NCI-H1048 (cell line): ENCODE measurements at places on chromosomes 12 and 14.

DNA sequence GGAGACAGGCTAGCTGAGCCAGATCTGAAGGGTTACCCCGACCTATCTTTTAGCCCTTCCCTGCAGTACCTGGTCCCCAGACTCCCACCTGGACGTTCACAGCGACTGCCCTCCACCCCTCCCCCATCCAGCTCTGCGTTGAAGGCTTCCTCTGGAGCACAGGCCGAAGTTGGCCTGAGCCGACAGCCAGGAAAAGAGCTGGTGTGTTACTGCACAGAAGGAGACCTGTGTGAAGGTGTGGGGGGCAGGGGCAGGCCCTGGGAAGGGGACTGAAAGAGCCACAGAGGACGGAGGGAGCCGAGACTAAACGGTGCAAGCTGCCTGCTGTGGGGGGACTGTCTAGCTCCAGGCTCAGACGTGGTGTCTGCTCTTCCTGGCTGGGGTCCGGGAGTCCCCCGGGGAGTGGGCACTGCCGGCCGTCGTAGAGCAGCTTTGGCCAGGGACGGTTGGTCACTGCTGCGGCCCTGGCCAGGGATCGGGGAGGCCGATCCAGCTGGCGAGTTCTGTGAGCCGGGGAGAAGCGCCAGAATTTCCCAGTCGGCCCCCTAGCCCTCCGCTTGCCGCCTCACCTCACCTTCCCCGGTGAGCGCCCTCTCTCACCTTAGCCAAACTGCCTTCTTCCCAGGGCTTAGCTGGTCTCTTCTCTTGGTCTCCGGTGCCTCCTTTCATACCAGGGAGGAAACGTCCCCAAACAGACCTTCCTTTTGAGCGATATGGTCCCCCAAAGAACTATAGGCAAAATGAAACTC is 899 bp upstream of the COL2A1 start:
- no peak for DNase-seq

DNA sequence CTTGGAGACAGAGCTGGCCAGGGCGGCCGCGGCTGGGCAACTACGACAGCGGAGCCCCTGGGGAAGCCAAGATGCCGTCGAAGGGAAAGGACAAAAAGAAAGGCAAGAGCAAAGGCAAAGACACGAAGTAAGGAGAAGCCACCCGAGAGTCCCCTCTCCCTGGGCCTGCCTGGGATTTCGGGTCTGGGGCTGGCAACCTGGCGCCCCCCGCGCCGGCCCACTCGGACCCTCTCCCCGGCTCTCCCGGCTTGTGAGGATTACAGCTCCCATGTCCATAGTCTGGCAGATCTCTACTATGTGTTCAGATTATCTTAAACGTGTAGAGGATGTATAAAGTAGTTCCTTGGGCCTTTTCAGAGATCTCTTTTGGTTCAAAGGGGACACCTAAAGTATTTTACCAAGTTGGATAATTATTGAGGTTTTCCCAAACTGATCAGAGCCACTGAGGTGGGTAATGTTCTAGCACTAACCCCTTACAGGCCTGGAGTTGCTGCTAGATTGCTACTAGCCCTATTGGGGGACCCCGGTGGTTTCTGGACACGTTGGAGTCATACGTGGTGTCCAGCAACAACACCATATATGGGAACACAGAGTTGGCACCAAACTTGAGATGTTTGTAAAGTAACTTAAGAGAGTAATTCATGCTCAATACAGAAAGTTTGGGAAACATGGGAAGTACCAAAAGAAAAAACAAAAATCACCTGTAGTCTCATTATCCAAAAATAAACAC is 424 bp downstream of the BBOF1 start:
- no peak for DNase-seq

DNA sequence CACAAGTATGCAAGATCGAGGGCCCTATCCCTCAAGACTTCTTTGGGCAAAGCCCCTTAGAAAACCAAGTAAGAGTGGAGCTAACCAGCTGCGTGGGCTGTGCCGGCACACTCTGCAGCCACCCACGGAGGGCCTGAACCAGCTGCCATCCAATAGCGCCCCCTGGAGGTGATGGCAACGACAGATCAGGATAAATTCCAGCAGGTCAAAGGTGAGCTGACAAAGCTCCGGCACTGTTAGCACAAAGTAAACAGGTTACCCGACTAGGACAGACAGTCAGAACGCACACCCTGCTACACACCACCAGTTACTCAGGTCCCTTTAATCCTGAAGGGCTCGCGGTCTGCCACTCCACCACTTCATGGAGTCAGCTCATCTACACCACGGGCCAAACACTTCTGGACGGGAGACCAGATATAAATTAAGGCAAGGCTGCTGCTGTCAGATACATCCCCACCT is 4.9 kb downstream of the ZBTB39 start:
- DNase-seq: no peak

- no peak for DNase-seq
Observed at GRCh38 chr12:92412856-92413255, 267.2 kb upstream of the BTG1 start.

DNA sequence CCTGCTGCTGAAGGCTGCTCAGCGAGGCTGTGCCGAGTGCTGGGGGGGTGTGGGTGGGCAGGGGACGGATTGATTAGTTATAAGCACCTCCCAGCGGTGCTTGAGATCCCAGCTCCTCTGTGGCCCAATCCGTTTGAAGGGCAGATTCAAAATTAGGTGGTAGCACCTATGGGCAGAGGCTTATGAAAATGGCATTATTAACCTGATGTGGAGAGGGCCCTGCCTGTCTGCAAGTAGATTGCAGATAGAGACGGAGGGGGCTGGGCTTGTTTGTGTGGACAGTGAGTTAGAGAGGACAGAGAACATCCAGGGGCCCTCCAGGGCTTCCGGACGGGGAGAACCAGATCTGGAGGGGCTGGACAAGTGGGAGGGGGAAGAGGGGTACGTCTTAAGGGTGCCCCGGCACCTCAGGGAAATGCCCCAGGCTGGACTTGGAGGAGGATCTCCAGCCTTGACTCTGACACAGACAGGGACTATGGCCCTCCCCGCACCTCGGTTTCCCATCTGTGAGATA is at the start of gene RTL1:
Gene RTL1, minus strand, starts transcription at position 51 of the 514 bp plus-strand sequence. CDS start 18,934 bp downstream, outside the sequence.
- no peak for DNase-seq

GRCh38 chr12:120887253-120888043 is 16.7 kb downstream of the SPPL3 start:
- DNase-seq: no peak

- no peak for DNase-seq
Observed at GRCh38 chr12:121515615-121516014, 65.2 kb downstream of the KDM2B start.
